ENCODE measurements at places on chromosomes 3 and 15.
A peak's percentile ranks its signal among the peaks of the same experiment; 100 is the strongest.

DNA sequence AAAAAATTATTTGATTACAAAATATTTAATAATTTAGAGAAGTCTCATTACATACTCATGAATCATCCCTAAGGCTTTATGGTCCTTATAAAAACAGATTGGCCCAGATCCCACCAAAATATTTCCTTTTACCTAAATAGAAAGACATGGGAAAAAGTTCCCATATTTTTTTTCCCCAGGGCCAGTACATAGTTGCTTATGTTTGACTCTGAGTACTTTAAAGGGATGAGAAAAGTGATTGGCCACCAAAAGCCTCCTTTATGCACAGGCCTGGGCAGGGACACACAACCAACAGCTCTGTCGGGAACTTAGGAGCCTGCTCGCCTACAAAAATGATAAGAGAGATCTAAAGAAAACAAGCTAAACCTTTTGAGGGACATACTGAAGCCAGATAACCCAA is 22.3 kb downstream of the KCNAB1 start:
- H3K4me1 ChIP-seq, result peaks cover 7% of the 10 kb centered on the region
- no peaks in the 10 kb centered on the region for H3K36me3 ChIP-seq
- H3K27me3 ChIP-seq, result peaks cover 3% of the 10 kb centered on the region
- H3K4me3 ChIP-seq, result no peak overlapping the region
- no peak overlapping the region for H3K27ac ChIP-seq

GRCh38 chr3:56154297-56154696 is 314.0 kb downstream of the ERC2 start:
- no peak for DNase-seq
- H3K27ac ChIP-seq, result no peak overlapping the region
- no peak overlapping the region for H3K4me3 ChIP-seq
- no peaks in the 10 kb centered on the region for H3K4me1 ChIP-seq
- no peaks in the 10 kb centered on the region for H3K27me3 ChIP-seq

GRCh38 chr15:68407141-68407885 is 24.6 kb downstream of the ITGA11 start:
- no peak overlapping the region for H3K4me3 ChIP-seq
- H3K27ac ChIP-seq, result no peak overlapping the region
- no peaks in the 10 kb centered on the region for H3K4me1 ChIP-seq
- no peaks in the 10 kb centered on the region for H3K27me3 ChIP-seq
- DNase-seq, result no peak

GRCh38 chr3:73966733-73967132 is 342.0 kb upstream of the PDZRN3 start:
- DNase-seq, result no peak
- H3K4me1 ChIP-seq, result no peaks in the 10 kb centered on the region
- no peak overlapping the region for H3K27ac ChIP-seq

- H3K27me3 ChIP-seq, result no peaks in the 10 kb centered on the region
- DNase-seq, result no peak
- no peaks in the 10 kb centered on the region for H3K4me1 ChIP-seq
- H3K27ac ChIP-seq, result no peak overlapping the region
- H3K36me3 ChIP-seq, result no peaks in the 10 kb centered on the region
- H3K4me3 ChIP-seq, result no peak overlapping the region
Observed at GRCh38 chr3:19595884-19596283, 338.1 kb downstream of the EFHB start.

DNA sequence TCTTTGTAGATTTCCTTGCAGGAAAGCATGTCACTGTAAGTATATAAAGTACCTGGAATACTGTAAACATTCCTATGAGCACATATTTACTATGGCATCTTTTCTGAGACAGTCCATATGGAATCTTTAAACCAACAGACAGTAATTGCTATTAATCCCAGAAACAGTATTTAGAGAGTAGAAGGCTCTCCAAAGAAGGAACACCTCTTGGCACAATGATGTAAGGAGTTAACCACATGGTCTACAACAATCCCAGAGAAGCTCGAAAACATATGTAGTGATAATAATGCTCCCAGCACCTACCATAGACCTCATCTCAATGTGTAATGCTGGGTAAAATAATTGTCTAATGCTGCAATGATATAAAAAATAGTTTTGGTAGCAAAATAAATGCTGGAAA is 95.8 kb upstream of the IL12A start:
- DNase-seq, result no peak
- no peaks in the 10 kb centered on the region for H3K27me3 ChIP-seq
- H3K36me3 ChIP-seq, result peaks cover 10% of the 10 kb centered on the region
- H3K4me1 ChIP-seq, result peaks cover 4% of the 10 kb centered on the region

- no peaks in the 10 kb centered on the region for H3K27me3 ChIP-seq
- H3K4me1 ChIP-seq, result peaks cover 41% of the 10 kb centered on the region
- H3K27ac ChIP-seq, result peak overlapping the region; percentile 86
- DNase-seq, result no peak
- H3K36me3 ChIP-seq, result peaks cover 7% of the 10 kb centered on the region
- no peak overlapping the region for H3K4me3 ChIP-seq
Observed at GRCh38 chr3:141386611-141387111, 18.4 kb downstream of the ZBTB38 start.

DNA sequence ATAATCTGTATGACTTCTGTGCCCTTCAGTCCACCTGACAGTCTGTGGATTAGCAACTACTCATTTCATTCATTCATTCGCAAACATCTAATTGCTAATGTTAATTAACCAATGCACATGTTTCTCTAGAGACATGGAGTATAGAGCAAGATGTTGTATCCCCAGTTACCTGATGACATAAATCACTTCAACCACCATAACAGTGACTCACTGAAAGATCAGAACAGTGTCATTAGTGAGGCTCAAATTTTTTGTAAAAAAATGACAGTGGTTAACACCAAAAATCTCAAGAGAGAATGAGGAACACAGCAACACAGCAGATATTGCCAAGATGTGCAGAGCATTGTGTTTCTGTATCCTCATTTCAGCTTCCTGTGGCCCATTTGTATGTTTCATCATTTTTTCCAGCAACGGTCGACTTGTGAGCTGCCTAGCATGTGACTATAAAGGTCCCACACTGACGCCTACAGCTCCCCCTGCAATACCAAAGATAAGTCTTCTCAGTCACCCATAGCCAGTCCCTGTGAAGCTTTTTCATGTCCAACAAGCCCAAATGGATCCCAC is 3.7 kb upstream of the PLD1 start:
- peaks cover 32% of the 10 kb centered on the region for H3K27me3 ChIP-seq
- no peak for DNase-seq
- H3K4me1 ChIP-seq, result peaks cover 14% of the 10 kb centered on the region
- H3K4me3 ChIP-seq, result no peak overlapping the region
- no peak overlapping the region for H3K27ac ChIP-seq
- H3K36me3 ChIP-seq, result peaks cover 2% of the 10 kb centered on the region

GRCh38 chr3:134607054-134608022 is 43.5 kb downstream of the KY start:
- H3K4me3 ChIP-seq, result no peak overlapping the region
- no peak overlapping the region for H3K27ac ChIP-seq
- no peaks in the 10 kb centered on the region for H3K27me3 ChIP-seq
- no peaks in the 10 kb centered on the region for H3K36me3 ChIP-seq
- peaks cover 11% of the 10 kb centered on the region for H3K4me1 ChIP-seq

DNA sequence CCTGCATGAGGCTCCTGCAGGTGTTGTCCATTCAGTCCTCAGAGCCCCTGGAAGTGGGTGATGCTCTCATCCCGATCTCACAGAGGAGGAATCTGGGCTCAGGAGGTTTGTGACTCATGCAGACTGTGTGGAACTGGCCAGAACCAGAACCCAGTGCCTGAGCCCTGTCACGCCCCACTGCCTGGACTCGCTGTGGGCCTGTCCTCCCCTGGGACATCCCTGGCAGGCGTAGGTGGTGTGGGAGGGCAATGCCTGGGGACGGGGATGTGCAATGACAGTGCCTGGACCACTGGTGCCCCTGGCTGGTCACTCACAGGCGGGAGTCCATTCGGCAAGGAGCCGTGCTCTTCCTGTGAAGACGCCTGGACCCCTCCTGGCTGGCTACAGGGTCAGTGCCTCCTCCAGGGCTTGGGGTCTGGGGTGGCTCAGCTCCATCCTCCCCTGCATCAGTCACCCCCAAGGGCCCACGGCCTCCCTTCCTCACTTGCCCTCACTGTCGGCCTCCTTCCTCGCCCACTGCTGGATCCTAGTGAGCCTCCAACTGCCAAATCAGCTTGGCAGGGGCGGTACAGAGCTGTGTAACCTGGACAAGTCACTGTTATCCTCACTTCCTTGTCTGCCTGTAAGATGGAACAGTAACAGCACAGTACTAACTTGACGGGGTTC is 14.9 kb downstream of the PSTPIP1 start:
- no peaks in the 10 kb centered on the region for H3K36me3 ChIP-seq
- no peaks in the 10 kb centered on the region for H3K27me3 ChIP-seq
- no peak for DNase-seq
- H3K27ac ChIP-seq, result no peak overlapping the region

GRCh38 chr3:180835501-180835900 is 77.0 kb upstream of the FXR1 start:
- no peak for DNase-seq
- no peak overlapping the region for H3K4me3 ChIP-seq
- H3K4me1 ChIP-seq, result no peaks in the 10 kb centered on the region
- H3K36me3 ChIP-seq, result no peaks in the 10 kb centered on the region
- peaks cover 8% of the 10 kb centered on the region for H3K27me3 ChIP-seq

- H3K4me1 ChIP-seq, result no peaks in the 10 kb centered on the region
- H3K4me3 ChIP-seq, result no peak overlapping the region
Observed at GRCh38 chr15:45842151-45842550, 207.3 kb downstream of the SQOR start.

DNA sequence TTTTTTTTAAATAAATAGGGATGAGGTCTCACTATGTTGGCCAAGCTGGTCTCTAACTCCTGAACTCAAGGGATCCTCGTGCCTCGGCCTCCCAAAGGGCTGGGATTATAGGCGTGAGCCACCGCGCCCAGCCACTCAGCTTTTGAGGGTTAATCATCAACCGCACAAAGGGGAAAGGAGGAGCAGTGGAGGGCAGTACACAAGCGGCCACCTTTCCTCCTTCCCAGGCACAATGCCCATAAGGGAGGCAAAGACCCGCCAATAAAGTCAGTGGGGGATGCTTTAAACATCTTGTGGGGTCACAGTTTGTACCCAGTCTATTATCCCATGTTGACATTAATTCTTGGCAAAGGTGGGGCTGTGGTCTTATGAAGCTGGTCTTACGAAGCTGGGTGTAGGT is 32.4 kb downstream of the EHD4 start:
- peaks cover 18% of the 10 kb centered on the region for H3K4me1 ChIP-seq
- H3K4me3 ChIP-seq, result no peak overlapping the region
- H3K27me3 ChIP-seq, result no peaks in the 10 kb centered on the region
- H3K27ac ChIP-seq, result no peak overlapping the region
